Thoracic aorta endothelial cell (primary cell): ENCODE measurements at places on chromosomes 12 and 14. TPM values are rescaled to one million over a fixed set of nuclear protein-coding genes. Genes with fewer than 3 reads are reported as not detected.

Gene AKT1
- 189 and 194 TPM in 2 replicates for total RNA-seq

Gene CCNB1IP1
- total RNA-seq = 35.2 and 41.4 TPM in 2 replicates

Gene WIF1
- total RNA-seq = not detected in 2 replicates

Gene POU6F1
- 1.5 and 2.6 TPM in 2 replicates for total RNA-seq

Gene KLRG1
- 12.6 and 17.2 TPM in 2 replicates for total RNA-seq

Gene AQP6
- not detected in 2 replicates for total RNA-seq
